ENCODE measurements at places on chromosomes 6 and 20.

- no peak for DNase-seq
These were observed 281.2 kb upstream of the SUPT3H start for GRCh38 chr6:45658958-45659357.

DNA sequence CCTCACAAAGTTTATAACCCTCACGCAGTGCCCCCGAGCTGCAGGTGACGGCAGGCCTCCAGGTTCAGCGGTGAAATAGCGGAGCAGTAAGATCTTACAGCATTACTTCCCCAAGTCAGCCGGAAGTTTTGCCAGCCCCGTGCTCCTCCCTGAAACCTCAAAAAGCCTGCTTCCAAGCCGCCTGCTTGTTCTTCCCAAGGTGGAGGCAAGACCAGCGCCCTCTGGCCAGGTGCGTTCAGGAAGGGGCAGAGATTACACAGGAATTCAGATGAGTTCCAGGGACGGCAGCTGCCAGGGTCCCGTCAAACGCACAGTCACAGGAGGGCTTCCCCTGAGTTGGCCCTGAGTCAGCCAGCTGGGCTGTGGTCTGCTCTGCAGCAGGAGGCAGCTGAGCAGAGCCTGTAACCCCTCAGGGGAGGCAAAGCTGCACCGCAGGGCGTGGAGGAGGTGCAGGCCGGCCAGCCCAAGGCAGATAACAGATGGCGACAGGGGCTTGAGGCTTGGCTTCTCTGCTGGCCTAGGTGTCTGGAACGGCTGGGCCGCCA, 124.1 kb upstream of the RPS6KA2 start:
- DNase-seq = peak; percentile 39

- no peak for DNase-seq
These were observed 313.2 kb upstream of the JARID2 start for GRCh38 chr6:14932485-14933182.

DNA sequence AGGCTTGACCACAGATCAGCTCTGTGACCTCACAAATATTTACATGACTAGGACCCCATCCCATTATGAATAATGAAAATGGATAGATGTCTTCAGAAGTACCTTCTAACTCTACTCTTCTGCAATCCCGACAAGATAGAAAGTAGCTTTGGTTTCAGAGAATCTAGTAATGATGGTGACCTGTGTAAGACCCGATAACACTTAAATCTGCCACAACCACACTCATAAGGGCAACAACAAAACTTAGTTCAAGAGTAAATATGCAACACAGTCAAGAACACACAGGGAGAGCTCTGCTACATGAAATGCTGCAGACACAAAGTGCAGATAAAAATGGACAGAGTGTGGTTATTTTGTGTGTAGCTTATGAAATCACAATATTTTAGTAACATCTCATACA, 9.6 kb downstream of the CHD6 start:
- no peak for DNase-seq

- DNase-seq = no peak
These were observed 10.3 kb downstream of the REPS1 start for GRCh38 chr6:138977646-138978167.

- no peak for DNase-seq
These were observed 69.1 kb downstream of the PPP1R14C start for GRCh38 chr6:150211700-150212511.

Data from GM19239 (cell line).